ENCODE measurements at places on chromosomes 5 and 9.

DNA sequence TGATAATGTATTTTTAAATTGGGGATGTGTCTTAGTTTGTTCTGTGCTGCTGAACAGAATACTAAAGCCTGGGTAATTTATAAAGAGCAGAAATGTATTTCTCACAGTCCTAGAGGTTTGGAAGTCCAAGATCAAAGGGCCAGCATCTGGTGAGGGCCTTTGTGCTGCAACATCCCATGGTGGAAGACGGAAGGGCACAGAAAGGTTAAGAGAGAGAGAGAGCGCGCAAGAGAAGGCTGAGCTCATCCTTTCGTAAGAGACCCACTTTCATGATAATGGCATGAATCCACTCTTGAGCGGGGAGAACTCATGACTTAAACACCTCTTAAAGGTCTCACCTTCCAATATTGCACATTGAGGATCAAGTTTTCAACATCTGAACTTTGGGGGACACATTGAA lies 79.1 kb upstream of the GOLM1 start:
- no peak for DNase-seq

GRCh38 chr5:91272858-91273257 lies 110.3 kb downstream of the ARRDC3 start:
- no peak for DNase-seq

- DNase-seq = no peak
Observed at GRCh38 chr9:131330814-131331600, 41.5 kb downstream of the PLPP7 start.

DNA sequence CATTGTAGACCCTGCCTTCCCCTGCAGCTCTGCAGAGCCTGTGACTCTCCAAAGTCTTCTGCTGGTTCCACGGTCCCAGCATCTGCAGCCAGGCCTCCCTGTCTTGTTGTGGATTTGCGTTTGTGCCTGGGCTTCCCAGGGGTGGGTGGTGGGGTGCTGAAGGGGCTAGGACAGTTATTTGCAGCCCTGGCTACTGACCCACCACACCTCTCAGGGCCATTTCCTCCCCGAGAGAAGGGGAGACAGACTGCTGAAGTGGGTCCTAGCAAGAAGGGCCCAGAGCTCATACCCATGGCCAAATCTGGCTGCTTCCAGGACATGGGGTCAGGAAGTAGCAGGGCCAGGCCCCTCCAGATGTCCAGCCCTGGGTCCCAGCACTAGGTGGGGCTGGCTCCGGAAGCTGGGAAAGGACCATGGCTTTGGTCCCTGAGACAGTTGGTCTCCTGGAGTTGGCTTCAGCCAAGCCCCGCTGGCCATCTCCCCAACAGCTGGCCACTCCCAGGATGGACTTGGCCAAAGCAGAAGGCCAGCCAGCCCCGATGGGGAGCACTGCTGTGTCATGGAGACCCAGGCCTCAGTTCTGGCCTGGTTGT lies 26.3 kb downstream of the GSN start:
- DNase-seq = no peak

DNA sequence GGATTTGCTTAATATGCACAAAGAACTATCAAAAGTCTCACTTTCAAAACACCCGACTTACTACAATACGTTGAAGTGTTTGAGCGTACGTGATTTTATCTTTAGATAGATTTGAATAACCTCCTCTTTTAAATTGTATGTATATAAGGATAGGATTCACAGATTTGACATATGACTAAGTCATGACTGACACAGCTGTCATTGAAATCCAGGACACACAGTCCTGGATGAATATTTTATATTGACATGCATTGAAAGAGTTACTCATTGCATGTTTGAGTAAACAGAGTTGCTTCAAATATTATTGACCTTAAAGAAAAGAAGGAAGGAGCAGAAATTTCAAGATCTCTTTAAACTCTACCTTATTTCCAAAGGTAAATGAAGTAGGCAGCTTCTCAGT lies 3.3 kb downstream of the MUSK start:
- DNase-seq = no peak

GRCh38 chr9:6630502-6631206 lies 14.9 kb downstream of the GLDC start:
- DNase-seq = no peak

Measured in stimulated activated CD8-positive, alpha-beta memory T cell treated with anti-CD3 and anti-CD28 coated beads, Interleukin-2, amount 100 ng/mL, for 1 hour (primary cell).